ENCODE measurements at places on chromosomes 7 and 10.

DNA sequence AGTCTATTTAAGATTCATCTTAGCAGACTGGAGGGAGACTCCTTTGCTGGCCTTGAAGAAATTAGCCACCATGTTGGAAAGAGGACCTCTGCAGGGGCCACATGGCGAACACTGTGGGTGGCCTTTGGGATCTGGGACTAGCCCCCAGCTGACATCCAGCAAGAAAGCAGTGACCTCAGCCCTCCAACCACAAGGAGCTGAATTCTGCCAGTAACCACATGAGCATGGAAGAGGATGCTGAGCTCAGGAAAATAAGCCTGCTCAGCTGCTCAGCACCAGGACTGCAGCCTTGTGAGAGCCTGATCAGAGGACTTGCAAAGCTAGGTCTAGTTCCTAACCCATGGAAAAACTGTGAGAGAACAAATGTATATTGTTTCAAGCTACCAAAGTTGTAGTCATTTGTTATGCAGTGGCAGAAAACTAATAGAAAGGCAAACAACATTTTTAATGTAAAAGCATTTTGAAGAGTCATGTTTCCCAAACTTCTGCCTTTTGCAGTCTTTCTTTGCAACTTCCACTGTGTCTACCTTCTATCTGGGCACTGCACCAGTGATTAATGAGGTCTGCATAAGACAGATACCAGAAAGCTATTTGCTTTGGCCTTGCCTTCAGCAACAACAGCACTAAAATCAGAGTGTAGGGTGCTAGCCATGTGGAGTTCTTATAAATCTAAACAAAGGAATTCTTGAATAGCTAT is 183.7 kb downstream of the FGFR2 start:
- DNase-seq = no peak

DNA sequence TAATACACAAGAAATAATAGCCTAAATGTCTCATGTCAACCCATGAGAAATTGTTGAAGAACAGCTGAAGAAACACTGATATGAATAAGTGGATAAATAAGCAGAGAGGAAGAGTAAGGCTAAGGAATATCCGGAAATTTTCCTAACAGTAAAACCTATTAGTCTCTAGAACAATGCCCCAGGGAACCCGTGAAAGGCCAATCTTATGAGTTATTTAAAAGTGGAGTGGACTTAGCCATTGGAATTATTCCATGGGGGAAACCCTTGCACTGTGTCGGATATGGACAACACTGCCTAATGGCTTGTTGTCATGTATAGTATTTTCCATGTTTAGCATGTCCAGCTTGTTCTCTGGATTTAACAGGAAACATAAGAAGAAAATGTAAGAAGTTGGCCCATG is 217.2 kb upstream of the PLXNA4 start:
- no peak for DNase-seq

- DNase-seq = no peak
These were observed 171.2 kb downstream of the SGMS1 start for GRCh38 chr10:50452603-50453002.

GRCh38 chr7:29113384-29114102 is 32.8 kb downstream of the CPVL start:
- no peak for DNase-seq

DNA sequence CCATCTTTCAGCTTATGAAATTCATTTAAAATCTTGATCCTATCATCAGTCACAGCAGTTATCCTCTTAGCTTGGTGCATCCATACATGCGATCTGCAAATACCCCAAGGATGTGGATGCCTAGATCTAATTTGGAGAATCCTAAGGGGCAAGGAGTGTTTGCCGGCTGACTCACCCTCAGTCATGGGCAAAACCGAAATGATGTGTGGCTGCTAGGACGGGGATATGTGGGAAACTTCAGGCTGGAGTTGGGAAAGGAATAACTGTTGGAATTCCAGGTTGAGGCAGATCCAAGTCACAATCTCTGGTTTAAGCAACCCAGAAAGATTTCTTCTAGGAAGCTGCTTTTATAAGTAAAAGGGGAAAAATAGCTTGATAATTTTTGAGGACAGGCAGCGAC is 19.7 kb upstream of the GOT1 start:
- DNase-seq = no peak

DNA sequence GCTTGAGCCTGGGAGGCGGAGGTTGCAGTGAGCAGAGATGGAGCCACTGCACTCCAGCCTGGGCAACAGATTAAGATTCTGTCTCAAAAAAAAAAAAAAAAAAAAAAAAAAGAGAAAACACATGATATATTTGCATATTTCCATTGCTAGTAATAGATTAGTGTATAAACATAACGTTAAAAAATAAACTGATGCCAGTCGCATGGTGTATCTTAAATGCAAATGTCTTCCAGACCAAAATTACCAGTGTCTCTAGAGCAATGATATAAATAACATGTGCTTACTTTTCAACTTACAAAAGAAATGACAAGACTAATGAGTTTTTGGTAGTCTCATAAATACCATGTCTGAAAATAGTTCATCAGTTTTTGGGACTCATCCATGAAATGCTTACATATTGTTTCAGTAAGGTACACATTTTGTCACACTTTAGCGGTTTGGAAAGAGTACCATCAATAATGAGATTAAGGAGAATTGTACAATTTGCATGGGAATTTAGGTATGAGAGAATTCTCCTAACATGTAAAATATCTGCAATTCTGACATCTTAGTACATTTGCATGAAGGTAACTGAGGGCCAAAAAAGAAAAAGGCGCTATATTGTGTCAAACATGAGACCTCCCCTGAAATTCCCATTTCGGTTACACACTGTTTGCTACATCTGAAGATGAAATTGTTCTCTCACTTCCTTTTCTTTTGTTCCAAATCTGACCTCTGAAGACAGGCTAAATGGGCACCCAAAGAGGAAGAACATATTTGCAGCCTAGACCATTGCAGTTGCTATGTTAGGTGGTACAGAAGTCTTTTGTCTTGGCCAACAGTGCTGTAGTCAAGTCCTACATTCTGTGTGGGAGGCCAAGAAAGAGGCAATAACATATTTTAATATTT is 51.5 kb upstream of the PIP4K2A start:
- no peak for DNase-seq

- no peak for DNase-seq
These were observed 28.8 kb upstream of the OPALIN start for GRCh38 chr10:96387601-96388000.
